ENCODE measurements at places on chromosomes 3 and 15.

DNA sequence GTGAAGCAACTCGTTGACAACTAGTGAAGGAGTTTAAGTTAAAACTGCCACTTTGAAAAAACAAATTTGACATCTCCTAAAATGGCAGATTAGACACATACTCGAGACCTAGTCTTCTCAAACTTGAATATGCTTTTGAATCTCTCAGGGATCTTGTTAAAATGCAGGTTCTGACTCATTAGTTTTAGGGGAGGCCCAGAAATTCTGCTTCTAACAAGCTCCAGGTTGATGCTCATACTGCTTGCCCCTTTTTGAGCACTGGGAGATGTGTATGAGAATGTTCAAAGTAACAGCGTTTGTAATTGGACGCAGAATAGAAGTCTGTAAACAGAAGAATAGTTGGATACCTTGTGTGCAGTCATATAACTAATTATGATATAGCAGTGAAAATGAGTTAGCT is 1.6 kb downstream of the C3orf38 start:
- DNase-seq, result no peak

- no peak for DNase-seq
Observed at GRCh38 chr3:81572201-81572756, 189.2 kb downstream of the GBE1 start.

GRCh38 chr3:84904212-84904611 is 54.6 kb upstream of the CADM2 start:
- DNase-seq, result no peak

GRCh38 chr15:98178861-98179260 is 218.4 kb downstream of the ARRDC4 start:
- no peak for DNase-seq

DNA sequence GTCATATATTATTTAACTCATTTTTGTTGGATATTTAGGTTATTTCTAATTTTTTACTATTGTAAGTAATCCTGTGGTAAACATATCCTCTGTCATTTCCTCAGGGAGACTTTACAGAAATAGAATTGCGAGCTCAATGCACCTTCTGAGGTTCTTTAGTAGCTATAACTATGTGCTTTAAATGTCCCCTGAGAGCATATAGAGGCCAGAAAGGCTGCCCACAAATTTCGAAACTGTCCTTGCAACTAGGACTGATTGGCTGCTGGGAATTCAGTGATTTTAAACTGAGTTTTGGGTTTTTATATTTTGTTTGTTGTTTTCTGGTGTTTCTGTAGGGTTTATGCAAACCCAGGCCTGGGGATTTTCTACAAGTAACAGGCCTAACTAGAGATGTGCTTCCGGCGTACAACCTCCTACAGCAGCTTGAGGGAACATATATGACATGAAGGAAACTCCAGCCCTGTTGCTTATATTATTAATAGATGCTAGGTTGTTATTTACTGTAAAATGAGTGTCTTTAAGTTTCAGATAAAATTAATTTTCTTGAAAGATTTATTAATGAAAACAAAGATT is 29.1 kb upstream of the P4HTM start:
- no peak for DNase-seq

- no peak for DNase-seq
Observed at GRCh38 chr3:155053756-155054155, 26.4 kb upstream of the MME start.

DNA sequence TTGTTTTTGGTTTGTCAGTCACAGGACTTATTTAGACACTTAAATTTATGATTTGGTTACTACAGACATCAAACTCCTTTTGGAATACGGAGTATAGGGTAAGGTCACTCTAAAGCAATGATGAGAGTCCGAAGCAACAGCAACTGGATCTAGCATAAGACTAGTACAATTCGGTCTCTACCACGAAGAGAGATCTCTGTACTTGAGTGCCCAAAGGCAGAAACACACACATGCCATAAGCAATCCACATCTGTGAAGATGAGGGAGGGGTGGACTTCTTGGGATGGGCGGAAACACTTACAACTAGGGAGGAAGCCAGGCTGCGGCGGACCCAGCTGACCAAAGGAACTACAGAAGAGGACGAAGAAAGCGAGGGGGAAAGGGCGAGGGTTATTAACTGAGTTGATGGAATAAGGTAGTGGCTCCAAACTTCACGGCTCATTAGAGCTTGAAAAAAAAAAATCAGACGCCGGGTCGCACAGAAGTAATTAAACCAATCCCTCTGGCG is 595 bp downstream of the DPH6 start:
- DNase-seq, result no peak

DNA sequence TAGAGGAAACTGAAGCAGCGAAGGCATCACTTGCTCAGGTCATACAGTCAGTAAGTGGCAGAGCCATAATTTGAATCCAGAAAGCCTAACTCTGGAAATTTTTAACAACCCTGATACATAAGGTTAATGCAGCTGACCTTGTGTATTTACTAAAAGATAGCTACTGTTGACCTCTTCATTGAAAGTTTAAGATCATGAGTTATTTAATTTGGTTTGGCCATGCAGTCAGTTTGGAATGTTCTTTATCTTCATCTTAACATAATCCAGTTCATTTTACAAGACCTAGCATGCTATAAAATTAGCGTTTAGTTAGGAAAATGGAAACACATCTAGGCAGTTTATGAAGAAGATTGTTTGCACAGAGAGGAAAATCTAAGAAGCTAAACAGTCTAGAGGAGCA is 240.9 kb downstream of the RBMS3 start:
- no peak for DNase-seq

DNA sequence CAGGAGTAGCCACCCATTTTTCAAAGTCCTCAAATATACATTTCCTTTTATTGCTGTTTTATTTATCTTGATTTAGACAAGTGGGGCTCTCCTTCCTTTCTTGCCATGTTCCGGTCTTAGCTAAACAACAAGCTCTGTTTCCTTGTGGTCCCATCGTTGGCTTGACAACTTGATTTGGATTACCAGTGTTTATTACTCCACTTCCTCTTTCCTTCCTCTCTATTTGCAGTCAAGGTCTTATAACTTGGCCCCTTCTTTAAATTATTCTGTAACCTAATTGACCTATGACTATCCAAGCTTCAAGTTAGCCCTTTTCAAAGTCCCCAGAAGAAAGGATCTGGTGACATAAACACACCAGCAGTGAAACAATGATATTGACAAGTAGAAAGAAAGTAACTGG is 130.6 kb upstream of the STT3B start:
- no peak for DNase-seq

- no peak for DNase-seq
Observed at GRCh38 chr3:137294839-137295238, 337.1 kb downstream of the IL20RB start.

GRCh38 chr15:60362321-60363086 is 35.3 kb downstream of the ANXA2 start:
- peak; percentile 48 for DNase-seq

DNA sequence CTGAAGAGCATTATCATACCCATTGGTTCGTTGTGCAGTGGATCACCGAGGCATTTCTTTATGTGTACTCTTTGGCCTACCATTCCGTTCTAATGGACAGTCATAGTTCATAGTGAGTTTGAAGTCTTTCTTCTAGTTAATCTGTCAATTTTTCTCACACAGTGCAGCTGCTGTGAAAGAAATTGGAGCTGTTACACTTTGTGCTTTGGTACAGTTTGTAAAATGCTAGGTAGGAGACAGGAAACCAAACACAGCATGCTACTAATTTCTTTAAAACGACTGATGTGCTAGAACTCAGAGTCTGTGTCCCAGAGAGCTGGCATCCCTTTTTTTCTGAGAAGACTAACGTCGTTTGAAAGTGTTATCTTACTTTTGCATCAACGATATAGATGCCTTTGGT is 218.9 kb downstream of the CNTN4 start:
- no peak for DNase-seq

DNA sequence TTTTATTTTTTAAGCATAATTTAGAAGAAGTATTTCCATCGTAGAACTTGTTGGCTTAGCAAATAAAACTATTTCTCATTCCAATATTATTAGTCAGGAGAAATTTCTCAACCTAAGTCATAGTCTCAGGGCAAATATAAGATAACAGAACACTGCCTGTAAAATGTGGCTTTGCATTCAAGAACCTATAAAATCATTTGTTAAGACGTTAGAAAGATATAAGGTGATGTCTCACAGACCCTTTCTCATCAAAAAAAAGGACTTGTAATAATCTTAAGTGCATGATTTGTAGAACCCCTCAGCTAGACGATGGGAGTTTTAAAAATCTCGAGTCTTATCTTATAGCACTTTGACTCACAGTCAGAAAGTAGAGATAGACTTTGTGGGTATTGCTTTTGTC is 314.7 kb upstream of the CFAP20DC start:
- DNase-seq, result no peak

- DNase-seq, result no peak
Observed at GRCh38 chr3:171824116-171824515, 13.8 kb upstream of the PLD1 start.

DNA sequence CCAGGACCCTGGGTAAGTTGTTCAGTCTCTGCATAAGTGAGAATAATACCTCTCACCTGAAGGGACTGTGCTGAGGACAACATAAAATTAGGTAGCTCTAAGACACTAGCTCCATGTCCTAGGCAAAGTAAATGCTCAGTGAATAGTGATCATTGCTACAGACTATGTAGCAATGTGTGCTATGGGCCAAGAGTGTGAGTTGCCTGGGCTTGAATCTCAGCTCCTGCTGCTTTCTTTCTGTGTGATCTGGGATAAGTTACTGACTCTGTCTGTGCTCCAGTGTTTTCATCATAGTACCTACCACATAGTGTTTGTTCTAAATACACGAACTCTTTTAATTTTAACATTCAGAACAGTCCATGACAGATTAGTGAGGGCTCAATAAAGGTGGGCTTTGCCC is 81.1 kb upstream of the MFGE8 start:
- DNase-seq, result no peak

GRCh38 chr3:126135071-126135405 is 45.3 kb downstream of the ALDH1L1 start:
- no peak for DNase-seq

GRCh38 chr15:69568173-69569009 is 115.8 kb downstream of the RPLP1 start:
- no peak for DNase-seq

GRCh38 chr3:196339493-196340254 is 1.5 kb upstream of the TM4SF19 start:
- DNase-seq, result no peak

DNA sequence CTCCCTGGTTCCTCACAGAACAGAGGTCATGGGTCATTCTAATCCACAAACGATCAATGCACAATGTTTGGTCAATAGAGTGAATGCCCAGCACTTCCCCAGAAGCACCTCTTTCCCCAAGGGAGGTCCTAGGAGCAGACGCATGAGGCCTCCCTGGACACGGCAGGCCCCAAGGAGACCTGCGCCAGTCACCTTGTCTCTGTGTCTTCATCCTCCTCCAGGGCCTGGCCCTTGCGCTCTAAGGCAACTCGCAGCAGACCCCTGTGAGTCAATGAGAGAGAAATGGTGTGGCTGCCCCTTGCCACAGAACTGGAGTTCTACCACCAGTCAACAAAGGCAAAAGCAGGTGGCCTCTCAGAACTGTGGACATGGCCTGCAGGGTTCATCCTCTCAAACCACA is 18.1 kb downstream of the ALS2CL start:
- DNase-seq, result no peak

GRCh38 chr3:104606812-104607211 is 759.9 kb upstream of the ALCAM start:
- DNase-seq, result no peak

- DNase-seq, result no peak
Observed at GRCh38 chr15:91555312-91555711, 298.2 kb upstream of the SLCO3A1 start.

DNA sequence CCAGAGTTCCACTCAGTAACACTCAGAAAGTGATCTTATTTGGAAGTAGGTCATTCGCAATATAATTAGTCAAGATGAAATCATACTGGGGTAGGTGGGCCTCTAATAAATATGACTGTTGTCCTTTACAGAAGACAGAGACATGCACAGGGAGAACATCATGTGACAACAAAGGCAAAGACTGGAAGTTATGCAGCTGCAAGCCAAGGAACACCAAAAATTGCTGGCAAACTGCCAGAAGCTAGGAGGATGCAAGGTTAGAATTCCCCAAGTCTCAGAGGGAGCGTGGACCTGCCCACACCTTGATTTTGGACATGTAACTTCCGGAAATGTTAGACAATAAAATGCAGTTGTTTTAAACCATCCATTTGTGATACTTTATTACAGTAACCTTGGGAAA is 471.5 kb upstream of the AGTR1 start:
- no peak for DNase-seq

- DNase-seq, result no peak
Observed at GRCh38 chr3:171932153-171932611, 89.0 kb downstream of the TMEM212 start.

- no peak for DNase-seq
Observed at GRCh38 chr15:28111543-28111942, 12.4 kb upstream of the OCA2 start.

DNA sequence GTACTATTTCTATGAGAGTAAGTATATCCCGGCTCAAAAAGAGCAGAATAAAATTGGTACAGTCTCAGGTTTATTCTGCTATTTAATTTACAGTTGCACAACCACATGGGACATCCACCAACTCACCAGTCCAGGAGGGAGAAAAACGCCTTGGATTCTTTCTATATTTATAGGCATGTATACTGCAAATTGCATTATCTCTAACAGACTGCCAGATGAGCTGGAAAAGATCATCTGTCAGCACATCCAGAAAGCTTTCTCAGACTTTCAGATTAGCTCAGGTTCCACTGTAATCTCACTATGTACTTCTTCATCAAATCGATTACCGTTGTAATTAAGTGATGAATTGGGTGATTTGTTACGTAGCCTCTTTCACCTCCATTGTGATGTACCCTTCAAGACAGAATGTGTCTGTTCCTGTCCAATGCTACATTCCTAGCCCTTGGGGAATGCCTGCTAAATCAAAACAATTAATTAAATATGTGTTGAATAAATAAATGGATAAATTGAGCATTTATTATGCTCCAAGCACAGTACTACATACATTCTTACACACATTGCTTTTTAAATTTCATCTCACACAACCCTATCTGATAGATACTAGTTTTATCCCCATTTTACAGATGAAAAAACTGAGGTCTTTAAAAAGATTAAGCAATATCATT is 38.1 kb upstream of the TMC3 start:
- no peak for DNase-seq

DNA sequence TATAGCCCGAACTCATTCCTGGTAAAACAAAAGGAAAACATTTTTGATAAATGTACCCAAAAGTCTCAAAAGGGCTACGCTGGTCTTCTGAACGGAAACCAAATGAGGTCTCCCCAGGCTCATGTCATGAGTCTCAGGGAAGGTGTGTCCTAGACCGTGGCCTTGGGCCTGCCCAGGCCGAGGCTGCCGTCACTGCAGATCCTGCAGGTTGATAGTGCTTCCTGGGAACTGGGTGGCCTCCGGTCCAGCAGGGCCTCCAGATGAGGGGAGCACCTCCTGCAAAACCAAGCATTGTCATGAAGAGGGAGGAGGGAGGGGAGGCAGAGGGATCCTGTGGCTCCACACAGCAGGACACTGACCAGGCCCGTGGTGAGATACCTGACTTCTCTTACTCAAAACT is 37.5 kb downstream of the ZXDC start:
- no peak for DNase-seq

DNA sequence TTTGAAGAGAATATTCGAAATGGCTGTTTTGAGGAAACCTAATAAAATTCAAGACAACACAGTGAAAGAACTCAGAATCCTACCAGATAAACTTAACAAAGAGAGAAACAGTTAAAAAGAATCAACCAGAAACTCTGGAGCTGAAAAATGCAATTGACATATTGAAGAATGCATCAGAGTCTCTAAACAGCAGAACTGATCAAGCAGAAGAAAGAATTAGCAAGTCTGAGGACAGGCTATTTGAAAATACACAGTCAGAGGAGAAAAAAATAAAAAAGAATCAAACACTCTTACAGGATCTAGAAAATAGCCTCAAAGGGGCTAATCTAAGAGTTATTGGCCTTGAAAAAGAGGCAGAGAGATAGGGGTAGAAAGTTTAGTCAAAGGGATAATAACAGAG is 13.5 kb downstream of the C3orf33 start:
- no peak for DNase-seq
